ENCODE measurements at places on chromosomes 5 and 9.

DNA sequence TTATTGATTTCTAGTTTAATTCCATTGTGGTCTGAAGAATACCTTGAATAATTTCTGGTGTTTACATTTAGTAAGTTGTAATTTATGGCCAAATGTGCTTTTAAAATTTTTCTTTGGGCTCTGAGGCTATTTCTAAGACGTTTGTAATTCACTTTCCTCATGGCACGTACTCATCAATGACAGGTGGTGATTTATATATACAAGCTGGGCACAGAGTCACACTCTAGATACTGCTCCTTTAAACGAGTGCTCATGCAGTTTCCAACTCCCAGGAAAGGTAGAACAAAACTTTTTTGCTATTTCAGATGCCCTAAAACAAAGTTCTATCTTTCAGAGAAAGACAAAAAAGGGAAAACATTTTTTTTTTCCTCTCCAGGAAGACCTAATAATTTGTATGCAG is 146.9 kb downstream of the AUH start:
- no peak for DNase-seq

GRCh38 chr5:58455480-58455879 is 4.4 kb downstream of the PLK2 start:
- no peak for DNase-seq

GRCh38 chr9:127384016-127384730 is 12.8 kb upstream of the SLC2A8 start:
- DNase-seq: no peak

GRCh38 chr9:109806506-109807115 is 26.6 kb downstream of the PALM2AKAP2 start:
- no peak for DNase-seq

DNA sequence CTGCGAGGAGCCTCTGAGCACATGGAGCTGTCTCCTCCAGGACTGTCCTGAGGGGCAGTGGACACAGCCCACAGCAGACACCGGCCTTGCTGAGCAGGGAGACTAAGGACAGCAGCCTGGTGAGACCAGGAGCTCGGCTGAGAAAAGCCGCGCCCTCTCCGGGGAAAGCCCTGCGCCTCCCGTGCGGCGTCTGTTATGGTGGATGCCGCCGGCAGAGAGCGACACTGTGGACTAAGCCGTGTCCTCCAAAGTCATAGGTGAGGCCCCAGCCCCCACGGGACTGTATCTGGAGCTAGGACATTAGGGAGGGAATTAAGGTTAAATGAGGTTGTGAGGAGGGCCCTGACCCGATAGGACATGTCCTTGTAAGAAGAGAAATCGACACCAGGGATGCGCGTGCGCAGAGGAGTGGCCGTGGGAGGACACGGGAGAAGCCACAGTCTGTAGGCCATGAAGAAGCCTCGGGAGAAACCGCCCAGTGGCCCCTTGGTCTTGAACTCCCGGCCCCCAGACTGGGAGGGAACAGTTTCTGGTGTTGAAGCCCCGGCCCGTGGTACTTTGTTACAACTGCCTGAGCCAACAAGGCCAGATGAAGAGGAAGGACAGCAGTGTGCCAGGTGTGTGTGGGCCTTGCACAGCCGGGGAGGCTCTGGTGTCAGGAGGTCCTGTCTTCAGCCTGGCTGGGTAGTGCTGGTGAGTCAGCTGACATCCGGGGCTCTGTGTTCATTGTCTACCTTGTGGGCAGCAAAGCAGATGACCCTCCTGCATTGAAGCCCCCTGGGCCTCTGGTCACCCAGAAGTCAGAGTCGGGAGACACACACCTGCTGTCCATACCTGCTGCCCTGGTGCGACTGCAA is 22.1 kb downstream of the MRPL36 start:
- no peak for DNase-seq

GRCh38 chr5:1208221-1208742 is 6.9 kb downstream of the SLC6A19 start:
- no peak for DNase-seq

DNA sequence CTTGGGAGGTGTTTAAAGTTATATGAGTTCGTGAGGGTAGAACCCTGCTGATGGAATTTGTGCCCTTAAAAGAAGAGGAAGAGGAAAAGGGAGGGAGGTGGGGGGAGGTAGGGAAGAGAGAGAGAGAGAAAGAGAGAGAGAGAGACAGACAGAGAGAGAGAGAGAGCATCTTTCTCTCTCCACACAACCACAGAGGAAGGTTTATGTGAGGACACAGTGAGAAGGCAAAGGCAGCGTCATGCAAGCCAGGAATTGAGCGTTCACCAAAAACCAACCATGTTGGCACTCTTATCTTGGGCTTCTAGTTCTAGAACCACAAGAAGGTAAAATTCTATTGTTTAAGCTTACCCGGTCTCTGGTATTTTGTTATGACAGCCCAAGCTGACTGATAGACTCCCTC is 152.4 kb downstream of the SH3GL2 start:
- DNase-seq: no peak

- DNase-seq: no peak
Observed at GRCh38 chr5:60583616-60584015, 116.3 kb downstream of the DEPDC1B start.

GRCh38 chr5:1118738-1119137 is 6.9 kb upstream of the SLC12A7 start:
- DNase-seq: no peak

DNA sequence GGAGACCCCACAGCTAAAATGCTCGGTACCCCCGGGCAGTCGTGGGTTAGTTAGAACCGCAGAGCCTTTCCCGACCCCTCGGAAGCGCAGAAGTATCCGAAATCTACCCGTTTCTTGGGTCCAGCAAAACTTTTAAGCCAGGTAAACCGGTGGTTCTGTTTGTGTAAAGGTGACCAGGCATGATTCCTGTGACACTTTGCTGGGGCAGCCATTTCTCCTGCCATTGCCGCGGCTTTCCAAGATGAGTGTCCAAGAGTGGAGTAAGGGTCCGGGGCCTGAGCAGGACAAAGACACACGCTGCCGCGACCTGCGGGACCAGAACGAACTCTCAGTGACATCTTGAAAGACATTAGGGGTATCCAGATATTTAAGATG is 655 bp downstream of the MARVELD2 start:
- no peak for DNase-seq

DNA sequence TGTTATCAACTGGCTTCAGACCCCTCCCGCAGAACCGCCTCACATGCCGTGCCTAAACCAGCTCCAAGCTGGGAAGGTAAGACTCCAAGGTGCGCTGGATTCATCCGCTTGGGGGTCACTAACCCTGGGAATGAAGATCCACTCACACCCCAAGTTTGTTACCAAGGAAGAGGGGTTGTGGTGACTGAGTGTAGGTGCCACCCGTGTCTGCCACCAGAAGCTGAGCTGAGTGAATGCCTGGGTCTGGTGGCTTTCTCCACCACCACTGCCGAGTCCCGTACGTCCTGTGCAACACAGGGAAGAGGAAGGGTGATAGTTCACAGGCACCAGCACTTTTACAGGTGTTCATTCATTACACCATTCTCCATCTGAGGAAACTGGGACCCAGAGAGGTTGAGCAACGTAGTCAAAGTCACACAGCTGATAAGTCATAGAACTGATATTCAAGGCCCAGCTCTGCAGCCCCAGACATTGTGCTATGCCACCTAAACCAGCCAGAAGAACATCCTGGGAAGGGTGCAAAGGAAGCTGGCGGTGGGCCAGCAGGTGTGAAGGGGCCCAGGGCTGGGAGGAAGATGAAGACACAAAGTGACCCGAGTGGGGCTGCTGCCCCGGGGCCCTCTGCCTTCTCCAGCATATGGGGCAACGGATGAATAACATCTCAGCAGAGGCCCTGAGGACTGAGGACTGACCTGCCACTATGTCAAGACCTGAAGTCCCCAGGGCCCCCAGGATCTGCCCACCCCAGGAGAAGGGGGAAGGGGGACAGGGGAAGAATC is 70.9 kb upstream of the PPP1R26 start:
- DNase-seq: no peak

DNA sequence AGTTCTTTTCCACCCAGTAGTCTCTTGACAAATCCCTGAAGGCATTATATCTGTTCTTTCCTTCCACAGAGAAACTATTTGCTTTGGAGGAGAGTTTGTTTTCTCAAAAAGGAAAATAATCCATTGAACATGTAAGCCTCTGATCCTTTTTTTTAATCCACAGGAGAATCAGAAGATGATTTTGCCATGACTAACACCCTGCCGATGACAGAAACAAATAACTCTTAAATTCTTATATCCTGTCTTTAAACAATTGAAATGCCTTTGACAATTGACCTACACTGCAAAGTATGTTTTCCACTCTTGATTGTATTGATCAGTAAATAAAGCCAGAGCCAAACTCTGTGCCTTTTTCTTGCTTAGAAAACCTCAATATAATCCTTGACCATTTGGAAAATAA is 666.4 kb upstream of the CTNND2 start:
- DNase-seq: no peak

- DNase-seq: no peak
Observed at GRCh38 chr5:173302546-173303155, 25.6 kb downstream of the STC2 start.

DNA sequence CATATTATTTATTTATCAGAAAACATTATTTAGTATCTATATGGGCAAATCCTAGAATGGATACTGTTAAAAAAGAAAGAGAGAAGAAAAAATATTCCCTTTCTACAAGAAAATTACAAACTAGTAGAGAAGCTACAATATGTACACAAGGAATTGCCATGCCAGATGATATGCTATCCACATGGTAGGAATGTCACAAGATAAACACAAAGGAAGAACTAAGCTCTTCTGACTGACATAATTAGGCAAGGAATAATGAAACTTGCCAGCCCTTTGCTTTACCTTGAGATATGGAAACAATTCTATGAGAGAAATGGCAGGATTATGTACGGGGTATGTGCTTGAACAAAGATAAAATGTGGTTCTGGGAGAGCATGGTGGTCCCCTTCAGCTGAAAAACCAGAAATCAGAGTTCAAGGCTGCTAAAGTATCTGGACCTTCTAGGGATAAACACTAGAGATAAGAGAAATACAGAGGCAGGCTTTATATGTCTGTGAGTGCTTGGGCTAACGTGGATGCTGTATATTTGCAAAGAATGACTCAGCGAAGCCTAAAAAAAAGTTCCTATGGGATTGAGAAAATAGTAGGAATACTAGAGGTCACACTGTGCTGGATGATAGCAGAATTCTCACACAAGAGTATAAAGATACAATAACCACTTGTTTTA is 451.6 kb downstream of the TLE1 start:
- no peak for DNase-seq

DNA sequence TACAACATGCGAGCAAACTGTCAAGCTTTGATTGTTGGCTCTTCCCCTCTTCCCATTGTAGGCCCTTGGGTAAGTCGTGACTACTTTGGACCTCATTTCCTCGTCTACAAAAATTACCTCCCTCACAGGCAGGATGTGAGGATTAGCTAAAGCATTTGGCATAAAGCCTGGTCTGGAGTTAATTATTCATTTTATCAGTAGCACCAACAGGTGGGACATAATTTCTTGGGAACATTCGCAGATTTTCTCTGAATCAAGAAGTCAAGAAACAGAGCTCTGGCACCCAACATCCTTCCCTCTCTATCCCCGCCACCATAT is 39.9 kb upstream of the SEMA6A start:
- DNase-seq: no peak

GRCh38 chr5:32597041-32597629 is 11.8 kb downstream of the SUB1 start:
- no peak for DNase-seq

GRCh38 chr9:87280421-87280820 is 217.2 kb upstream of the DAPK1 start:
- no peak for DNase-seq

DNA sequence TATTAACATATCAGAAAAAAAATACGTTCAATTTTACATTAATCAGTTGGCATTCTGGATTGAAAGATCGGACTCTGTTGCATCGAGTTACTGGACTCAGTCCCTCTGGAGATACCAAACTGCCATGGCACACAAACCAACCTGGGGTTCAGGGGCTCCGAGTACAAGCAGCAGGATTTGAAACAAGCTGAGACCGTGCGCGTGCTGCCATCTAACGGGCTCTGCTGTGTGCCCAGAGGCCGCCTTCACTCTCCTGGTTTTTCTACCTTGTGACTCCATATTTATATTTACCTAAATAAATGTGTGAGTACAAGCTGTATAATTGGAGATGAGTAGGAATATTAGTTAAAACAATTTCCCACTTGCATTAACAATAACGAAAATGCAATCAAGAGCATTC is 48.2 kb downstream of the ANXA1 start:
- DNase-seq: no peak

DNA sequence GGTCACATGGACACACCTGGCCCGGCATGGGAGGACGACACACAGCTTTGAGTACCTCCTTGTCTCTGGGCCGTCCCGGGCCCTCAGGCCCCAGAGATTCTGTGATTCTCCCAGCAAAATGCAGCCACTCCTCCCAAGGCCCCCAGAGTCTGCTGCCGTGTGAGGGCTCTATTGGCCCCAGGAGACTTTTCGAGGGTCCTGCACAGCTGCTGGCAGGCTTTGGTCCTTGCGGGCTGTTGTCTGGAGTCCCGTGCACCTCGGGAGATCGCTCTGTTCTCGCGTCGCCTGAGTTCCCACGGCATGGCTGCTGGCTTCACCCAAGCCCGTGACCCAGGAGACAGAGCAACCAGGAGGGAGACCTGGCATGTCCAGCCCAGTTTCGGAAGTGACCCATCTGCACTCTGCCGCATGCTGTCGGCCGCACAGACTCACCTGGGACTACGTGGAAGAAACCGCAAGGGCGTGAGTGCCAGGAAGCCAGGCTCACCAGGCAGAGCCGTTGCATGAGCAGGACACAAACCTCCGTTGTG is 46.8 kb upstream of the NKD2 start:
- no peak for DNase-seq

DNA sequence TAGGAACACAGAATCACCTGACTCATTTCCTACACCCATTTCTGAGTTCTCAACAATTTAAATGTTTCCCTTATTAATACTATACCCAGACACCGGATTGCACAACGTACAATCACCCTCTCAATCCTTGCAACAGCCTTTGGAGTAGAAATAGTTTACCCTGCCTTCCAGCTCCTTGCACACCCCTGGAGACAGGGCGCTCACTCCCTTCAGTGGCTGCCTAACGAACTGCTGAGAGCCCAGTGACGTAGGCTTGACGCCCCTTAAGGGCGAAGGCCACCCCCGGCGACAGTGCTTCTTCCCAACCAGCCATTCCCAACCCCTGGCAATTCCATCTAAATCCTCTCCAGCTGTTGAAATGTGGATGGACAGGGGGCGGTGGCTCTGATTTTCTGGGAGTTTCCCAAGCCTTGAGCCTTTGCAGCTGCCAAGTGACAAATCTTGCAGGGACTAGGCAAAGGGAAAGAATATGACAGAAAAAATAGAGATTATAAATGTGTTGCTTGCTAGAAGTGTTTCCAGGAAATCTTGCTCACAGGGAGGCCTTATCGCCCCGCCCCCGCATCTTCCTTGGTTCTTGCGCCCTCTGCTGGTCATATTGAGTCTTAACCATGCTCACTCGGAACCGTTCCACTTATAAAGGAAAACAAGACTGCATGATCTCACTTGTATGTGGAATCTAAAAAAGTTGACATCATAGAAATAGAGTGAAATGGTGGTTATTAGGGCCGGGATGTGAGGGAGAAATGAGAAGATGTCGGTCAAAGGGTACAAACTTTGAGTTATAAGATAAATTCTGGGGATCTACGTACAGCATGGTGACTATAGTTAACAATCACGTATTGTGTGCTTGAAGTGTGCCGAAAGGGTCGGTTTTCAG is 7.6 kb upstream of the BARX1 start:
- peak; percentile 66 for DNase-seq

- no peak for DNase-seq
Observed at GRCh38 chr5:173969167-173970049, 19.6 kb upstream of the C5orf47 start.

All from activated T-helper 9 cell treated with anti-CD3 and anti-CD28 coated beads, Interleukin-2, amount 50 U/mL, for 16 hours (primary cell).